HEK293T (cell line): ENCODE measurements at places on chromosomes 1 and 21.

DNA sequence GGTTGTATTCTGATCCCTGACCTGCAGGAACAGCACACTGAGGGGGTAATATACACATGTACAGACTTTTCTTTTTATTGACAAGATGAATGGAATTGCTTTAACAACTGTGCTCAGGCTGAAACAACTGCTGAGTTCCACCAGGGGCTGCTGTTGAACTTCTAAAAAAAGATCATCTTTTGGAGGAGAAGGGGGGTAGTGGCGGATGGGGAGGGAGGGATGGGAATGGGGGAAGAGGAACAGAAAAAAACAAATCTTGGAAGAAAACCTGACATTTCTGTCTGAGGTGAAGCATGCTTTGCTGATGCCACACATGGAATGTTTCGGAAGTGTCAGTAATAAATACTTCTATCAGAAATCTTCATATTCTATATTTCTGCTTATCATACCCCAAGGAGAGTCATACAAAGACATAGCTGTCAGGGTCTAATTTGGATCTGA, 75.0 kb downstream of the RWDD3 start:
- DNase-seq: peak; percentile 67

DNA sequence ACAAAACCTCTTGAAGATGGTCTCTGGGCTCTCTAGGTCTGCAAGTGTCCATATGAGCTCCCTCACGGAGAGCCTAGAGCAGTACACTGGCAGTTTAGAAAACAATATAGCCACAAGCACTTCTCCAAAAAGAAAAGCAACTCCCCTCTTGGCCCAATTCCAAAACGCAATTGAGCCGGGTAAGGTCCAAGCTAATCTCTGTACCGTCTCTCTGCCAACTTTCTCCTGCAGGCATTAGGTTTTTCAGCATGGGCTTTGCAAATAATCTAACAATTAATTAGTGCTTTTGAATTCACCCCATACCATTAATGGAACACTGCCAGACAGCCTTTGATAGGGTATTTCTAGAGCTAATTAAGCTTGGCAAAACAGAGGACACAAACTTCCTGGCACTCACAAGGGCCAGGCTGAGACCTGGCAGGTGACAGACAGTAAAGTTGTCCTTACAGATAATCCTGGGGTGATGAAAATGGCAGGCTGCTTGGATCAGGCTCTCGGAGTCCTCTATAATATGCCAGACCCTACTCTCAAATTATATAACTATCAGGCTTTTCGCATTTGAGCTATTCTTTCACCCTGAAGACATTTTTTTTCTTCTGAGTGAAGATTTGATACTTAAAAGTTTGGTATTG, 39.8 kb downstream of the TGFBR3 start:
- DNase-seq: peak; percentile 70

GRCh38 chr21:23601549-23601948, 2005.7 kb downstream of the MRPL39 start:
- no peak for DNase-seq

- no peak for DNase-seq
These were observed 204.0 kb upstream of the NFIA start for GRCh38 chr1:60878323-60878722.

DNA sequence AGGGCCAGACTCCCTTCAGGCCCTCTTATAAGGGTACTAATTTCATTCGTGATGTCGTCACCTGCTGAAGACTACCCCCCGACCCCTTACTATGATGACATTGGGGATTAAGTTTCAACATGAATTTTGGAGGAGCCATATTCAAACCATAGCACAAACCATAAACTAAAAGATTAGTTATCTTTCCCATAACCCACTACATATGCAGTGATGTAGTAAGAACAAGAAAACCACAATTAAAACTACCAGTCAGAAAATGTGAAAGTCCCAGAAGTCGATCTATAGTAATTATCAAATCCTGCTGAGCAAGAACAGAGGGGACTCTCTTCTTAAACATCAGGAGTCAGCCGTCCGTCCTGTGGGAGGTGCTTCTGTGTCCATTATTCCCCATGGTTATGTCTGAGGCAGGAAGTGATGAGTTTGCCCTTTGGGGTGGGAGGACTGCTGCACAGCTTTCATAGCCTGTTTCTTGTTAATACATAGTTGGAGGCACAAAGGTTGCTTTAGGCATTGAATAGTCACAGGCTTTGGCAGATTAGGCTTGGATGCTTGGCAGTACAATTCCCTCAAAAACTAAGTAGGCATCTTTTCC, 35.9 kb upstream of the PTGFRN start:
- DNase-seq: no peak

- DNase-seq: no peak
These were observed 44.4 kb downstream of the SH3GLB1 start for GRCh38 chr1:86748622-86749373.

DNA sequence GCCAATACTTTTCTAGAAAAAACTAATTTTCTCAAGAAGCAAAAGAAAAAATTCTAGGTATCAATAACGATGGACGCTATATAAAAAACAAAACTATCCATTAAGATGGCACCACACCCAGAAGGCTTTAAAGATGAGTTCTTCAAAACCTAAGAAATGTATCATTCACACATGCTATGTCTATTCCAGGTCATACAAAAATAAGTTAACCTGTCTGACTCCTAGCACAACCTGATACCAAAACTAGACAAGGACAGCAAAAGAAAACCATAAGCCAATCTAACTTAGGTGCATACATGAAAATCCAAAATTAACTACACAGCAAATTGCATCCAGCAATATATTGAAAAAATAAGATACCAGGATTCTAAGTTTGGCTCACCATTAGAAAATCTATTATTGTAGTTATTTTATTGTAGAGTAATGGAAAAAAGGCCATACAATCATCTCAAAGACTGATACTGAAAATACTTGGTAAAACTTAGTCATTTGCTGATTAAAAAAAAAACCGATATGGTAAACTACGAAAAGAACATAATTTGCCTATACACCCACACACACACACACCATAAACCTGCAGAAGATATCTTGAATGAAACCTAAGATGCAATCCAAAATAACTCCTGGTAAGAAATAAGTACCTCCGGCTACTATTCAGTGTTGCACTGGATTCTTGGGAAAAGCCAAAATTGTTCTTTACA, 55.0 kb downstream of the TRAF5 start:
- DNase-seq: no peak

DNA sequence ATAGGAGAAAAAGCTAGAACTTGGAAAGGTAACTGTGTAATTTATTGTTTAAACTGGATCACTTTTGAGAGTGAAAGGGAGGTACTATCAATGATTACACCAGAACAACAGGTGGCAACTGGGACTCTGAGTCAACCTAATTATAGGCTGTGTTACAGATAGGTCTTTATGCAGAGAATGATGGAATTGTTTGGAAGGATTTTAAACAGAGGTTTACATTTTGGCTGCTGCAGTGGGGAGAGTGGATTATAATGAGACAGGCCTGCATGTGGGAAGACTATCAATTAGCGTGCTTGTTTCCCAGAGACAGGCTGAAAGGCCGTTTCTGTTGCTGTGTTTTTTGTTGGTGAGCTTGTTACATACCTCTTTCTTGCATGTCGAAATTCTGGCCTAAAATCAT, 432.9 kb downstream of the PLA2G4A start:
- DNase-seq: no peak

- no peak for DNase-seq
These were observed 324.9 kb upstream of the ST6GALNAC5 start for GRCh38 chr1:76542359-76542758.

DNA sequence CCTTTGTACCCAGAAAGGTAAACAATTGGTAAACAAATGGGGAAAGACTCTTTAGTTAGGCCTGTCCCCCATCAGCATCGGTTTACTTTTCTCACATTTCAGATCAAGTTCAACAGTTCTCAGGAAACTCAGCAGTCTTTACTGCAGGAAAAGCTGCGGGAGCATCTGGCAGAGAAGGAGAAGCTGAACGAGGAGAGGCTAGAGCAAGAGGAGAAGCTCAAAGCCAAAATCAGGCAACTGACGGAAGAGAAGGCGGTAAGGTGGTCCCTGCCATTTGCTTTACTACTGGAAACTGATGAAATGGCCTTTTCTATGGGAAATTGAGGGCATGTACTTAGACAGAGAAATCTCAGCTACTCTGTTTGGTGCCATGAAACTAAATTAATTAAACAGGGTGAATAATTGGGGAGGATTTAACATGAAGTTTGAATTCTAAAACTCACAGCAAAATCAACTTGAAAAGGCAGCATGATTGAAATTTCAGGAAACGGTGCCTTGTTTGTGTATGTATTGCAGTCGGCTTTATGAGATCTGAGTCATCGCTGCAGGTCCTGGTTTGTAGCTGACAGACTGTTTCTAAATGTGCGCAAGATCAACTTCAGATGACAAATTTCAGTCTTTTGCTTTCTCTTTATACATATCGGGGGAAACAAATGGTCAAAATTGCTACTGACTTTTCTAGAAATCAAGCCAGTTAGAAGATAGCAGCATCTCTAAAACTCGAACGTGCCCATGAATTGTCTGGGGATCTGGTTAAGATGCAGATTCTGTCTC, 67.9 kb upstream of the EFHD2 start:
- DNase-seq: no peak

- DNase-seq: no peak
These were observed 94.8 kb upstream of the KIAA0040 start for GRCh38 chr1:175287377-175287776.

DNA sequence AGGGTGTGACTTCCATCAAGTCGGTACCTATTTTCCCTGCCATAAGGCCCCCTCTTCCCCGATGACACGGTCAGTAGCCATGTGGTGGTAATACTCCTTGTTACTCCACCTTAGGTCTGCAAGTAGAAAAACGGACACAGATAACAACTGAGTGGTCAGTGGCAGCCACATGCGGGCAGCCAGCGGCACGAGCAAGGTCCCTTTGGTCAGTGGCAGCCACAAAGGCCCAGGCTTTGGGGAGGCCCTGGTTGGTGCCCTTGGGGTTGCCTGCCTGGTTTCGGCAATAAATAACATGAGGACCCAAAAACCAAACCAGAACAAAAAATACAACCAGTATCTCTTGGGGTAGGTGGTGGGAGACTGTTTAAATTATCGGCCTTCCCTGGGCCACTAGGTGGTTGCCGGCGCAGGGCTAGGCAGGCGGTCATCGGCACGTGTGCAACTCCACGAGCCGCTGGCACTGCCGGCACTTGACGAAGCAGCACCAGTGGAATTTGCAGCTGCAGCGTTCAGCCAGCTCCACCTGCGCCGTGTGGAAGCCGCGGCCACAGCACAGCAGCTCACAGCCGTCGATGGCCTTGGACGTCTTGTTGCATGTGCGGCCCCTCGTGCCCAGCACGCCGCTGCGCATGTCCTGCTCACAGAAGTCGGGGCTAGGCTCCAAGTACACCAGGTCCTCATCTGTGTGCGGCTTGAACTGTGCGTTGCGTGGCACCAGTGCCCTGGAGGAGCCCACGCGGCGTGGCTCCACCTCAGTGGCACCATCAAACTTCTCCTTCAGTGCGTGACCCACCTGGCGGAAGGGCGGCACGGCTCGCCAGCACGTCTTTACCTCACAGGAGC, 23.1 kb downstream of the WNT4 start:
- DNase-seq: no peak

DNA sequence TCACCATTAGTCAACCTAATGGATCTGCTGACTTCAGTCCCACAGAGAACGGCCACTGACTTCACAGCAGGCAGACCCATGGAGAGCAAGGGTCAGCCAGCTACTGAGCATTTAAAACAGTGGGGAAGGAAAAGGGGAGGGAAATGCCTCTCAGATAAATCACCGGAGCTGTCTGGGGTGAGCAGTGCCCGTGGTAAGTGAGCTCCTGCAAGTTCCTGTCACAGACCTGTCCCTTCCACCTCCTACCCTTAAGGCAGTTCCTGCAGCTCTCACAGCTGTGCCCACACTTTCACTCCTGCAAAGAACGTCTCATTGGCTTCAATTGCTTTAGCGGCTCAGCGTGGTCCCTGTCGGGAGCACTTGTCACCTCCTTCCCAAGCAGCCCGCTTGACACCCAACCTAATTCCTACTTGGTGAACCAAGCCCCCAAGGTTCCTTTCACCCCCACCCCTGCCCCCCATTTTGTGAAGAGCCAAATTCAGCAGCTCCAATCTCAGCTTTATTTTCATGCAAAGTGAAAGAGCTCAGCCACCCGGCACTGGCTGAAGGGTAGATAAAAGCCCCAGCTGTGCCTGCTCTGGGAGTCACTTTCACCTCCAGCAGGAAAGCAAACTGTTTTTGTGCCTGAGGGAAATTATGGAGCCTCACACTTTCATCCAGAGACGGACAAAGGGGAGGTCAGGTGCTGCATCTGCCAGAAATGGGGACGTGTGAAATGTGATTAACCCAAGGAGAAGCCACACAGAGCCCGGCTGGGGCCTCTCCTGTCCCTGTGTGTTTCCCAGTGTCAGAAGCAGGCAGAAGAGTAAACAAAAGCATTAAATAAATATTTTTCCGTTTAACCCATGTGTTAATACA, 306.2 kb downstream of the TTLL7 start:
- peak; percentile 66 for DNase-seq

DNA sequence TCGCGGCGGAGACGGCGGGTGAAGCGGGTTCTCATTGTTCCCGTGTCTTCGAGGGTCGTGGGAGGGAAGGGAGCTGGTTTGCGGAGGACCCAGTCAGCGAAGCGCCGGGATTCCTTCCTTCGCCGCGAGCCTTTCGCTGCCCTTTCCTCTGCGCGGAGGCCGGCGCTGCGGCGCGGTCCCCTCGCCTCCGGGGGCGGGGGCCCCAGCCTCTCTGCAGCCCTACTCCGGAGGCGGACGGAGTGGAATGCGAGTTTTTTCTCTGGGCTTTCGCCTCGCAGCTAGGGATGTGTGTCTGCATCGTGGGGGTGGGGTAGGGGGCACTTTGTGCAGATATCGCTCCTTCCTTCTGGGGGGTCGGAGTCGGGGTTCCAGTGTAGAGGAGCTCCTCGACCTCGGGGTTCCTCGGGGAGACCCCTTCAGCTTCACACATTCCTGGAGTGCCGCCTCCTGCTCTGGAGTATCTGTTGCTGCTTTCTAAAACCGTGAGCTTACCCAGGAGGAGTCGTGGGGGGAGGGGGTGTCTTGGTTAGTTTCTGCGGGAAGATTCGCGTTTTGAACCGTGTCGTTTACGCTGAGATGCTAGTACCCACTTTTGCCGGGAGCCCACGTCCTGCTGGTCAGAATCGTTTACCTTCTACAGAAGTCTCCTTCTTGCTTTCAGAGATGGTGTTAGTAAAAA, 595 bp downstream of the RNF2 start:
- DNase-seq: peak; percentile 71

DNA sequence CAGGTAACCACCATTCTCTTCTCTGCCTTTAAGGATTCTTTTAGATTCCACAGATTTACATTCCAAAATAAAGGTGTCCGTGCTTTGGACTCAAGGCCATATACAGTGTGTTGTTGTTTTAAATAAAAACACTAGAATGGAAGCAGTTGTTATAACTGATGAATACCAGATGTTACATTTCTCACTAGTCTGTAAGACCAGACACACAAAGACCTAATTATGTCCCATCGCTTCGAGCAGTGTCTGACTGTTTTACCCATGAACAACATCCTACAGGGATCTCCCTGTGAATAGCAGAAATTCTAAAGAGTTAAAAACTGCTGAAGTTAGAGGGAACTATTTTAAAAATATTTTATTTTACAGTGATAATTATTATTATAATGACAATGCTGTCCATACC, 574.7 kb upstream of the ZP4 start:
- no peak for DNase-seq
